ENCODE measurements at places on chromosomes 3 and 15. TPM values are rescaled to one million over a fixed set of nuclear protein-coding genes. Genes with fewer than 3 reads are reported as not detected.

The DPPA2 gene
- total RNA-seq: not detected

The CCNB2 gene
- total RNA-seq: 6.8 TPM

The LPP gene
- 43.6 TPM for total RNA-seq

The SAMMSON gene
- not detected for total RNA-seq

The MINAR1 gene
- total RNA-seq: 0.77 TPM

The GOLGA6A gene
- not detected for total RNA-seq

Measured in dermis lymphatic vessel endothelial cell (primary cell).